ENCODE measurements at places on chromosomes 11 and 22. TPM values are rescaled to one million over a fixed set of nuclear protein-coding genes. Genes with fewer than 3 reads are reported as not detected.

The KCNJ1 gene
- not detected for total RNA-seq

DNA sequence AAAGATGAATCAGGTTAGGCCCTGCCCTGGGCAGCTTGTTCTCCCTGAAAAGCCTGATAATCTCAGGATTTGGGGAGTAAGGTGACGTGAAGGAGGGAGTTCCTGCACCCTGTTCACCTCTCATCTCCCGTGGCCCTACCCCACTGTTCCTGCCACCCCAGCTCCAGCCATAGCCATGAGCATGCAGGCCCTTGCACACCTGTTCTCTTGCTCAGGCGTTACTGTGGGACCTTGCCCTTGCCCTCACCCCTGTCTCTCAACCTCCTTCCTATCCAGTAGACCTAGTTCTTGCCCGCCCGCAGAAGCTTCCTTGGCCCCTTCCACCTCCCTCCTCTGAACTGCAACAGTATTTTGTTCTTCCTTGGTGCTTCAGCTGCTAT is 15.0 kb downstream of the TSKU start:
- DNase-seq, result no peak

GRCh38 chr11:16555956-16556355 is 182.5 kb upstream of the C11orf58 start:
- DNase-seq, result no peak

GRCh38 chr11:65700399-65700798 is 11.7 kb upstream of the KAT5 start:
- no peak for DNase-seq

DNA sequence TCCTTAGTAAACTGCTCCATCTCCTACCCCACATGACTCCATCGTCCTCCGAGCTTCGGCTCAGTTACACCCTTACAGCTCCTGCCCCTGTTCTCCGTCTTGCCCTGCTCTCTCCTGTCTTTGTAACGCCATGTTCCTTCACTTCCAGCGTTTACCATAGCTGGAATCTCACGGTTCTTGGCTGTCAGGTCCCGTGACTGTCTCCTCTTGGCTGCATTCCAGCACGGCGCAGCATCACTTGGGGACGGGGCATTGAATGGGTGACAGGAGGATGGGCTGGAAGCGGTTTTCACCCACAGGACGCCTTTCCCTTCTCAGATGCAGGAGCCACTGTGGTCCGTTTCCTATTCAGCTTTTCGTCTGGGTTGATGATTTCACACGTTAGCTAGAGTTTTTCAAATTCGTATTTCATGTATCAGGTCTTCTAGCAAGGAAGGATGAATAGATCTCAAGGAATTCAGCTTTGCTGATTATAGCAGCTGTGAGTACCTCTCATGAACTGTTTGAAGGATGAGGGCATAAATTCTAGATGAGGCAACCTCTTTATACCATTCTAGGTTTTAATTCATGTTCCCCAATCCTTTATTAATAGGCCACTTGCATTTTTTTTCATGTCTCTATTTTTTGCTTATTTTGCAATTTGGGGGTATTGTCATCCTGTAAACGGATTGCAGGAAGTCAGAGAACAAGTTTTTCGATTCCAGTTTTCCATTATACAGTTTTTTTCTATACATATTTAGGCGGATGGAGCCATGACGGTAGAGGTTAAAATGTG is 29.1 kb downstream of the ZBED4 start:
- peak; percentile 60 for DNase-seq

The UBASH3B gene
- 4.2 TPM for total RNA-seq

The BUD13 gene
- total RNA-seq, result 8.3 TPM

DNA sequence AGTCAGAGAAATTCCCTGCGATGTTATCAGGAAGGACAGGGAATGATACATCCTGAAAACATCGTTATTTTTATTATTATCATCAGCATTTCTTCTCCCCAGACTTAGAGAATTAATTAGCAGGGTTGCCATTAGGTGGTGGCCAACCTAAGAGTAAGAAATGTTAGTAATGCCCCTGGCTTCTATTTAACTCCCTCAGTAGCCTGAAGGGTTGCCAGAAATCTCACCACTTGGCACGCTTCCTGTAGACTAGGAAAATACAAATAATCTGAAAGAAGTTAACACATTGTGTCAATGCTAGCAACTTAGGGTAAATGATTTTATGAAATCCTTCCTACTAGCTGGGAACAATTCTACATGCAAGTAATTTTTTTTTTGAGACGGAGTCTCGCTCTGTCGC is 45.5 kb downstream of the ENDOD1 start:
- no peak for DNase-seq

DNA sequence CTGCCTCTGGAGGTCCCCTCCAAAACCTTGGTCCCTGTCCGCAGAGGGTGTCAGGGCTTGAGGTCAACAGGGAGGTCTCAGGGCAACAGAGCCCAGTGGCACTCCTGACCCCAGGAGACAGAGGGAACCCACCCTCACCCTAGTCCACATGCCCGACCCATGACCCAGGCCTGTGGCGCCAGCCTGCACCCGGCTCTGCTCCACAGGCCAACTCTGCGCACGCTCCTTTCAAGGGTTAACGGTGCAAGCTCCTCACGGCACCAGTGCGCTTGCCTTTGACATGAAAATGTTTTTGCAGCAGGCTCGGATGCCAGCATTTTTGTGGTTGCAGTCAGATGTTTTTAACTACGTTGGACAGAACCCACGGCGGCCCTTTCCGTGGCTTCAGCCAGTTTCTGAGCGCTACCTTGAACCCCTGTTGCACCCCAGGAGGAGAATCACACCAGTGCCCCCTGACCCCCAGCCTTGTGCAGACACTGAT is 68.6 kb downstream of the CDKN1C start:
- DNase-seq, result no peak

The OR6A2 gene
- total RNA-seq, result not detected
